ENCODE measurements at places on chromosomes 7 and 10. TPM values are rescaled to one million over a fixed set of nuclear protein-coding genes. Genes with fewer than 3 reads are reported as not detected.

GRCh38 chr10:111004016-111004415, 72.8 kb upstream of the ADRA2A start:
- DNase-seq, result no peak

SPAG6 gene
- not detected for total RNA-seq

BZW2 gene
- 83.4 TPM for total RNA-seq

- peak; percentile 84 for DNase-seq
Observed at GRCh38 chr7:91351374-91351773, 87.1 kb downstream of the FZD1 start.

DNA sequence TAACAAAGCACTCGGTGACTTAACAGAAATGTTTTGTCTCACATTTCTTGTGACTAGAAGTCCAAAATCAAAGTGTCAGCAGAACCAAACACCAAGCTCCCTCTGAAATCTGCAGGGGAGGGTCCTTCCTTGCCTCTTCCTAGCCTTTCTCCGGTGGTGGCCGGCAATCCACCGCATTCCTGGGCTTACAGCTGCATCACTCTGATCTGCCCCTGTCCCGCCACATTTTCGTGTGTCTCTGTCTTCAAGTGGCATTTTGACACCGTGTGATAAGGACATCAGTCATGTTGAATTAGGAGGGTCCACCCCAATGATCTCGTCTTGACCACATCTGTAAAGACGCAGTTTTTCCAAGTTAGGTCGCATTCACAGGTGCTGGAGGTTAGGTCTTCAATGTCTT, 30.5 kb upstream of the TOMM7 start:
- no peak for DNase-seq

DNA sequence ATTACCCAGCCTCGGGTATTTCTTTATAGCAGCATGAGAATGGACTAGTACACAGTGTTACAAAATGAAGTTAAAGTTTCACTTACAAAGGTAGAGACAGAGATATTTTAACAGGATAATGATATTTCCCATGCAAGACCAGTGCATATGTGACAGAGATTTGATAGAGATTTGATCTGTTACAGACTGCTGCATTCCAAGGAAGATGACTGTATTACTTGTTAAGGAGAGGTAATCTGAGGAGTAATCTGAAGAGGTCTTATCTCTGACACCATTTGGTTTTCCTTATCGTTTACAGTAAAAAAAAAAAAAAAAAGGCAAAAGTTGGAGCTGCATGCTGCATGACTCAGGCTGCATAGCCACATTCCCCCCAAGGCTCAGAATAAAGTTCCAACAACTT, 289.6 kb downstream of the POM121L12 start:
- DNase-seq, result peak; percentile 37

GRCh38 chr7:98681951-98682350, 64.9 kb downstream of the NPTX2 start:
- DNase-seq, result no peak

GRCh38 chr10:5685764-5686240, 1.2 kb downstream of the TASOR2 start:
- DNase-seq, result no peak

DNA sequence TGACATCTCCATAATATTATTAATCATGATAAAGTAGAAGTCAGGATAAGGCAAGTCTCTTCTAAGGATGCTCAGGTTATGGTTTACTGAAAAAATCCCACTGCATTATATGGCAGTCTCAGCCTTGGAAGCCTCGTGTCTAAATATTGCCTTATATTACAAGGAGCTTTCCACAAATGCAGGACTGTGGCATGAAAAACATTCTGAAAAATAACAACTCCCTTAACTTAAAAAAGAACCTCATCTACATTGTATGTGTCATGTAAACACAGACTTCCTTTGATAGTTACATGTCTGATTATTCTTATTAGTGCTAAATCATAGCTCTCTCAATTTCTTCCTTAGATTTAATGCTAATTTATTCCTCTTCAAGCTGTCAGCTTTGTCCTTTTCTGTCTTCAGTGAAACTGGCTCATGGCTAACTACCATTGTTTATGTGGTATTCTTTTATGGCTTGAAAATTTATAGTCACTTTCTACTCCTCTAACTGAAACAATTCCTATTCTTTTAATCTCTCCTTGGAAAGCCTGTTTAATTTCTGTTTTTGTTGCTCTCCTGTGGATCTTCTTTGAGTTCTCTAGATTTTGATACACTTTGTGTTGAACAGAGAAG, 156.1 kb downstream of the KIF20B start:
- peak; percentile 32 for DNase-seq

ZNF511 gene
- total RNA-seq, result 23.8 TPM

DNA sequence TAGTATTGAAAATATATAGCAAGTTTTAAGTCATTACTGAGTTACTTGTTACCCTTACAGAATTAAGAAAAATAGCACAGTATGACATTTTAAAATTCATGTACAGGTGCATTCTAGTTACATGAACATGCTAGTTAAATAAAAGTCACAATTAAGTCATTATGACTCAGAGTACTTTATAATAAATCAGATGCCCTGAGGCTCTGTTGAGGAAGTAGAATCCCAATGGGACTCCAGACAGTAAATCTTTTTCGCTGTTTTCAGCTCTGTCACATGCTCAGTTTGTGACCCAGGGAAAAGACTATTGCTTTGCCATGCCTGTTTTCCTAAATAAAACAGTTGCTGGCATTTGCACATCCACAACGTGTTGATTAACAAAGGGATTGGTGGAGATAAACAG, 21.0 kb downstream of the NUDT13 start:
- no peak for DNase-seq

DNA sequence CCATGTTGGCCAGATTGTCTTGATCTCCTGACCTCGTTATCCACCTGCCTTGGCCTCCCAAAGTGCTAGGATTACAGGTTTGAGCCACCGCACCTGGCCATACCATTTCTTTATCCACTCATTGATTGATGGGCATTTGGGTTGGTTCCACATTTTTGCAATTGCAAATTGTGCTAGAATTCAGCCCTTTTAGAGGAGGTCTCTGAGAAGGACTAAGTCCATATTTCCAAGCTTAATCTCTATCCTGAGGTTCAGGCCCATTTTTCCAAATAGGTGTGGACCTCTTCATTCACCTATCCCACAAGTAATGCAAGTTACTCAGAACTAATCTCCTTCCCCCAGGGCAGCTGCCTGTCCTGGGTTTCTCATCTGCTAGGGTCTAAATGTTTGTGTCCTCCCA, 9.7 kb upstream of the OPTN start:
- no peak for DNase-seq

AGMO gene
- total RNA-seq, result 0.41 TPM

- no peak for DNase-seq
Observed at GRCh38 chr10:101618871-101619270, 30.8 kb downstream of the DPCD start.

DNA sequence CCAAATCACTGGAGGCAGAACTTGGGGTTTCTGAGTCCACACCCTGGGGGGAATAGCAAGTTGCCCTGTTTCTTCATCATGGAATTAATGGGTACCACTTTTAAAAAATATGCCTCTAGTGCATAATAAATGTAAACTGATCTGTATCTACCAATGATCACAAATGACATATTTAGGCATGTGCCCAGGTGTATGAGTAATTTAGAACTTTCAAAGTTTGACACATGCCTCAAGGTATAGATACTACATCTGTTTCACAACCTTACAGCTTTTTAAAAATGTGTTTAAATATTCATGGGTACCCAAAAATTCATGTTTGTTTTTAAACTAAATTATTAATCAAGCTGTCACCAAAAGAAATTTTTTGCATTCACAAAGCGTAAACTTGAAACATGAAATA, 226.0 kb downstream of the KIAA1217 start:
- DNase-seq, result no peak

MOGAT3 gene
- not detected for total RNA-seq

DNA sequence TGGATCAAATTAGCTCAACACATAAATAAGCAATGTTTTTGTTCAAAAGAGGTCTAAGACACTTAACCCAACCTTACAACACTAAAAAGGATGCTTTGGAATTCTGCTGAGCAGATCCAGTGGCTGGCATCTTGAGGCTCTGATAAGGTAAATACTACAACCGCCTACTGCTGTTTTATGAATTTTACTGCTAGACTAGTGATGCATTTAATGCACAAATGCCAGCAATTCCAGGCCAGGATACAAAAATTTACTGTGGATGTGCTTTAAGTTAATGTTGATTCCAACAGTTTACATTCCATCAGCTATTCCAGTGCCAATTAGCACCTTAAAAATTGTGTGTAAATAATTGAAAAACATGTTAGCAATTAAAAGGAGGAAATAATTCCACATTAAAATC, 261.3 kb downstream of the PARD3 start:
- no peak for DNase-seq

DNA sequence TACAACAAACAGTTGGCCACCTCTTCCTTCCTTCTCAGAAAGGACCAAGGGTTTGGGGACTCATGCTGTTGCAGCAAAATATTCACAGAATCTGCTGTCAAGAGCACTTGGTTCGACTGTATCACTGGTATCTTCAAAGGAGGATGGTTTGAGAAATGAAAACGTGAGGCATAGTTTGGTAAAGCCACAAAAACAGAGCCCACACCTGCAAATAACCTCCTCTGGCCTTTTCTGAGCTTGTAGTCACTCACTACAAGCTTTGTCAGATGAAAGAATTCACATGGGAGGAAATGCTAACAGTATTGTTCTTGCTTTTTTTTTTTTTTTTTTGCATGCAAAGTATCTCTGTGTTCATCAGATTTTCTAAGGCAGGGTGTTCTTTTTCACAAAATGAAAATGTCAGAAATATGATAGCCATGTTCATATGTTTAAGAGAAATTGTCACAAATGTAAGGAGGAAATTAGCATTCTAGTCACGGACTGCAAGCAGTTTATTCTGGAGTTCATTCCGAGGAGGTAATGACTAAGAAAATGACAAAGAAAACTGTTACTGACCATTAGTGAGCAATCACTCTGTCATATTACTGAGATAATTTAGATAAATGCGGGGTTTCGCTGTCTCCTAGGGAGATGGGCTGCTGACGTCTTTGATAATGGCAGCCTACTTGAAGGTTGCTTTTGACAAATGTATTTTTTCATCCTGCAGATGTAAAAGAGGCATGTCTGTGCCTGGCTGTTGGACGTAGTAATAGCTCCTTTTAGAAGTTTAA, 117.8 kb upstream of the MYO3A start:
- peak; percentile 81 for DNase-seq

AKR1D1 gene
- total RNA-seq, result not detected

CLEC5A gene
- total RNA-seq, result not detected

DNA sequence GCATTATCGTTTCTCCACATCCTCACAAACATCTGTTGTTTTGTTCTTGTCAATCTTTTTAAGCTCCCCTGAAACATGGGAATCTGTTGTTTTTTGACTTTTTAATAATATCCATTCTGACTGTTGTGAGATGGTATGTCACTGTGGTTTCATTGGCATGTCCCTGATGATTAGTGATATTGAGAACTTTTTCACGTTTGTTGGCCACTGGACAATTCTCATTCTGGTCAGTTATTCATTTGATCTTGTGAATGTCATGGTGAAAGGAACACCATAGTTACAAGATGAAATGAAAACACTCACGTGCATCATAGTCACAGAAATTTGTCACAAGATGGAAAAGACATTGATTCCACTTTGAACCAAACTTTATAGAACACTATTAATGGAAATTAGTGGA, 20.5 kb upstream of the SGCE start:
- DNase-seq, result no peak

ADGRA1 gene
- total RNA-seq, result not detected

GRCh38 chr10:14382022-14382421, 51.3 kb upstream of the FRMD4A start:
- DNase-seq, result peak; percentile 80

TEX47 gene
- total RNA-seq, result not detected

DNA sequence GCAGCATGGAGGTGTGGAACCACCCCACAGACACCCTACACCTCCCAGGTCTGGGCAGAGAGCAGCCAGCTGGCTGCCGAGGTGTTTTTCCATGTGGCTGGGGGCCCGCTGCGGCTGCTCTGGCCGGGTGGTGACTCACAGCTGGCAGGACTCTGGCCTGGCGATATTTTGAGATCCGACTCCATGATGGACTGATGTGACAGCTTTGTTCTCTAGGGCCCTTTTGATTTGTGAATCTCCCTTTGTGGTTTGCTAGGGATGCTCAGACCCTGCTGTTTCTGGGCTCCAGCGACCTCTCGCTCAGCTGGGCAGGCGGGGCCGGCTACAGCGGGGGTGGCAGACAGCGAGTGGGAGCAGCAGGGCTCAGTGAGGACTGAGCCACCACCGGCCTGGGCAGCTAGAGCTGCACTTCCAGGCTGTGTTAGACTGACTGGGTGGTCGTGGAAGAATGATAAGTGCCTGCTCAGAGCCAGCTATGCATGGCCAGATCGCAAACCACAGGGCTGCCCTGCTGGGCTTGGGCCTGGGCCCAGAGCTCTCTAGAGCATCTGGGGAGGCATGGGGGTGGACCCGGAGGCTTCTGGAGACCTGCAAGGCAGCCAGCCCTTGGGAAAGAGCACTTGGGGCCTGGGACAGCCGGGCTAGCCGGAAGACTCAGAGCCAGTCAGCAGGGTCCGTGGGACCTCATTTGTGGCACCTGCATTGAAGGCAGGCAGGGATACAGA, 46.2 kb upstream of the GDF10 start:
- peak; percentile 58 for DNase-seq

DNA sequence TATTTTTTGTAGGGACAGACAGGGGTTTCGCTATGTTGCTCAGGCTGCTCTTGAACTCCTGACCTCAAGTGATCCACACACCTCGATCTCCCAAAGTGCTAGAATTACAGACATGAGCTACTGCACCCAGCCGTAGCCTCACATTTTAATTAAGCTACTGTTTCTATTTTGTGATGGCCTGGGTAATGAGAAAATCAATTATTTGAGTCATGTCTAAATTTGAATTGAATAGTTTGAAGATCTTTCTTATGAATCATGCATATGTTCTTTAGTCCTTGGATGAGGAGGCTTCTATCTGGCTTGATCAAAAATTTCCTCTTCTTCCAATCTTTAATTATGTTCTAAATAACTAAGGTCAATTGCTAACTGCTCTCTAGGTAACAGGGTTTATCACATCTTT, 175.0 kb downstream of the REEP3 start:
- DNase-seq, result no peak

DNA sequence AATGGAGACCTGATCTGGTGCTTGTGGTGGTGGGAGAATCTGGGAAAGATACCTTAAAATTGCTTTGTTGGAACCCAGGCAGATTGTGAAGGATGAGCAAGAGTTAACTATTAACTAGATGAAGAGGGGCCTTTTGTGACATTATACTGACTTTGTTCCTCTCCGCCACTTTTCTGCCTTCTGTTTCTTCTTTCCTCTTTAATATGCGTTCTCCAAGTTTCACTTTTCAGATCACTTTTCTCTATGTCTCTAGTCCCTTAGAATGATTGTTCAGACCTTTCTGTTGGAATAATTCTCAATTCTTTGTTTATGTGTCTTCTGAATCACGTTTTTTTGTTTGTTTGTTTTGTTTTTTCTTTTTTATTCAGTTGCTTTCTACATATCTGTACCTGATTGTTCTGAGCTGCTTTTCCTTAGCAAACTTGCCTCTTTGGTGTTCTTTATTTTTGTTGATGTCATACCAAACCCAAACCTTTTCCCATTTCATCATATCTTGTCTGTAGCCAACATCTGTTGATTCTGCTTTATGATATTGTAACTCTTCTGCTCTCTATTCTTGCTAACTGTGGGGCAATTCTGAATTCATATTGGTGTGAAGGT, 2.8 kb downstream of the BMPR1A start:
- no peak for DNase-seq
